ENCODE measurements at places on chromosomes 5 and 9.

DNA sequence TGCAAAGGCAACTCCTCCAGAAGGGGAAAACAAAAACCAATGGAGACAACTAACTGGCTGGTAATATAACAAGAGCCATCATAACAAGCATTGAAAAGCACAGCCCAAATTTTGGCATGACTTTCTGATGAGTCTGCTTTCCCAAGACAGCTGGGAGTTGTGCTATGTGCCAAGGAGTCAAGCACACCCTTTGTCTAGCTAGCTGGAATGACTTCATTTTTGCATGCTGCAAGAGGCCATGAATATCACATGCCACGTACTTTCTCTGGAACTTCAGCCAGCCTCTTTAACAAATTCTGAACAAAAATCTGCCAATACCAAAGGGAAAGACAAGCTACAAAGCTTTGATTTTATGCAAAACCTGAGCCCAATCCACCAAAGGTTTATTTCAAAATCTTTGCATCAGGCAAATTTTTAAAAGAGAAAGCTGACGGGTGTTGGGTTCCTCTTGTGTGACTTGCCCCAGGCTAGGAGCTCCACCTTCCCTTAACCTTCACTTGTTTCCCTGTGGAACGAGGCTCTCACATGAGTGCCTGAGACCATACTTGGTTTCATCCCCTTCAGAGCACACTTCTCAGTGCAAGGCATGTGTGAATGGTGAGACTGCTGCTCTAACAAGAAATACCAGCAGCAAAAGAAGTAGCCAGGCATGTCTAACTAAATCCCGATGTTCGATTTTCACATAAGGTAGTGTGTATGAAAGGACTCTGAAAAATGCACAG lies 47.3 kb downstream of the S1PR3 start:
- DNase-seq = no peak

DNA sequence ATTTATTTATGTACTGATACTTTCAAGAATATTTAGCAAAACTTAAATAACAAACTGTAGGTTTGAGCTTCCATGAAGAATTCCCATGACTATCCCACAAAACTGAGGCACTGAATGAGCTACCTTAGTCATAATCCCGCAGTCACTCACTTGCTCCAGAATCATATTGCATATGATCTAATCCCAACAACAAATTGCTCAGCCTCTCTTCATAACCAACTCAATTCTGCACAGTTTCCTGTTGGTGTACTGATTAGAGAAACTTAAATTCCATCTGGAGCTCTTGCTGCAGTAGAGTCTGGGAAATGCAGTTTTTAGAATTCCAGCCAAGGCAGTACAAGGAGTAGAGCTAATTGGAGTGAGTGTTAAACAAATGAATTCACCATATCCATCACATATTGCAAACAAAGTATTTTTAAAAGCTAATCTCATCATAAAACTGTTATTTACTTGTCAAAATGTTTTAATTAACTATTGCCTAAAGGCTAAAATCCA lies 35.7 kb upstream of the CDH18 start:
- no peak for DNase-seq

DNA sequence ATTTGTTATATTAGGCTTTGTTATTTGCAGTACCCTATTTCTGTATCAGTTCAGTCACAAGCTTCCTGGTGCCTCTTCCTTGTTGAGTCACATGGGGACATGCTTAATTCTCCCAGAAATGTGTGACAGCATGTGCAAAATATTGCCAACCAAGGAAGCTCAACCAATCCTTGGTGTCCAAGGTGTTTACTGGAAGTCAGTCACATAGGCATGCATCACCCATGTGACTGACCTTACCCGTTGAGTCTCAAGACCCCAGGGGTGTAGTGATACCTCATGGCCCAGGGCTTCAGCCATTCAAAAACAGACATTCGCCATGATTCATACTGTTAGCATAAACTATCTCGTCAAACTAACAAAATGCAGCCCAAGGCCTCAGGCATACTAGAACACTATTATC lies 9.3 kb upstream of the ANKDD1B start:
- no peak for DNase-seq

GRCh38 chr5:39405083-39405843 lies 19.5 kb downstream of the DAB2 start:
- no peak for DNase-seq

GRCh38 chr5:119032656-119033055 lies 38.2 kb upstream of the DMXL1 start:
- DNase-seq = peak; percentile 32

DNA sequence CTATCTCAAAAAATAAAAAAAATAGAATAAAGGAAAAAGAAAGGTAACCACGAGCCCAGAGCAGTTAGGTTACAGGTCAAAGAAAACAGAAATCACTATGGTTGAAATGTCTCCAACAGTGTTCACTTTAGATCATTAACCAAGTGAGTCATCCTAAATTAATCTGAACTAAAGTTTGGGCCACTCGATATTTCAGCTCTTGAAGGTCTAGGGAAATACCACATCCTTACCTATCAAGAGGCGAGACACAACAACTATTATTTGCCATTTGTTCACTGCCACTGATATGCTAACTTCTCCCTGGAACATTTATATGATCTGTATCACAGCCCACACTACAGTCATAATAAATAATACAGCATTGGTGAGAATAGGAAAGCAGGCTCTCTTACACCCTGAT lies 111.3 kb upstream of the NR5A1 start:
- DNase-seq = no peak

- DNase-seq = peak; percentile 24
Observed at GRCh38 chr5:68243681-68244080, 28.1 kb downstream of the PIK3R1 start.

DNA sequence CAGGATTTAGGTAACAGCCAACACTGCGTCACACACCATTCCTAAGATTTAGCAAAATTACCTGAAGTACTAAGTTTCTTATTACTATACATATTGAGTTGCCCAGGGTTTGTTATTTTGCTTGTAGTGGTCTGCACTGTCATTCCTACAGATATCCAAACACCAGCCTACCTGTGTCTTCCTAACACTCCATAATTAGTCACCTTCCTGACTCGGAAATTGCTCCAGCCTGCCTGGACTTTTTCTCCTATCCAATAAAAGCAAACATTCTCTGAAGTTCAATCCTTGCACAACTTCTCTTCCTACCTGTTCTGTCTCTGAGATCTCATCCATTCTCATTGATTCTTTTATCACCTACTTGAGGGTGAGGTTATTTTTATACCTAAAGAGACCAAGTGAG lies 243.9 kb downstream of the NR2F1-AS1 start:
- DNase-seq = no peak

- DNase-seq = no peak
Observed at GRCh38 chr9:134699343-134699740, 57.7 kb downstream of the COL5A1 start.

GRCh38 chr5:33363537-33363936 lies 77.2 kb upstream of the TARS1 start:
- DNase-seq = no peak

DNA sequence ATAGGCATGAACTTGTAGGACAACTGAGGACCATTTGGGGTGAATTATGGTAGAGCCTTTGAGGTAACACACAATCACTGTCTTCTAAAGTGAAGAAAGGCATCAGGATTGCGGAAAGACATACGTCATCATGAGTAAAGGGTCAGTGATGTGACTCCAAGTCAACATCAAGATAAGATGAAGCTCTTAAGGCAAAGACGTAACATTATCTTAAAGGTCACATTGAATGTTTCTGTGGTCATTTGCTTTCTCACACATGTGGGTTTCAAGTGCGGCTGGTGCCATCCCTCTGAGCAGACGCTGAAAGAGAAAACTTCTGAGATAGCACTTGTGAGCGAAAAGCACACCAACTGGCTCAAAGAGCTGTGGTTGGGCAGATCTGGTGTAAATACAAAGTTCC lies 63.3 kb upstream of the GRAMD2B start:
- DNase-seq = no peak

DNA sequence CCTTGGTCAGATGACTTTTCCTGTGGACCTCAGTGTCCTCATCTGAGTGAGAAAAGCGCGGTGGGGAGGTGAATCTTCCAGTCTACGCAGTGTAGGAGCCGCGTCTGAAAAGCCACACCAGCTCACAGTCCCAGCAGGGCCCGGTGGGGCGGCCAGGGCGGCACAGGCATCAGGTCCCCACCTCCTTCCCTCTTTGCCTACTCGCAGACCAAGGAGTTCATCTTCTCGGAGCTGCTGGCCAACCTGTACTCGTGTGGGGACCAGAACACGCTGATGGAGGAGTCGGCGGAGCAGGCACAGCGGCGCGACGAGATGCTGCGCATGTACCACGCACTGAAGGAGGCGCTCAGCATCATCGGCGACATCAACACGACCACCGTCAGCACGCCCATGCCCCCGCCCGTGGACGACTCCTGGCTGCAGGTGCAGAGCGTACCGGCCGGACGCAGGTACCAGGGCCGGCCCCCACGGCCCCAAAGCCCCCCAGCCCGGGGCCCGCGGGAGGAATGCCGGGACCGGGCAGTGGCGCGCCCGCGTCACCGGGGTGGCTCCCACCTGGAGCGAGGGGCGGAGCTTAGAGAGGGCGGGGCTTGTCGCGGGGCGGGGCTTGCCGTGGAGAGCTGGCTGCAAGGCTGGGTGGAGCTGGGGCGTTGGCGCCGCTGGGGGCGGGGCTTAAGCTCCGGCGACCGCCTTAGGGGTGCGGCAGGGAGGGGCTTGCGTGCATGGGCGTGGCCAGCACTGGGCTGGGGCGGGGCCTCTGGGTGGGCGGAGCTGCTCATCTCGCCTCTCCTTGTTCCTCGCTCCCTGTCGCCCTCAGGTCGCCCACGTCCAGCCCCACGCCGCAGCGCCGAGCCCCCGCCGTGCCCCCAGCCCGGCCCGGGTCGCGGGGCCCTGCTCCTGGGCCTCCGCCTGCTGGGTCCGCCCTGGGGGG lies 25.6 kb downstream of the GOLGA2 start:
- peak; percentile 95 for DNase-seq

- DNase-seq = no peak
Observed at GRCh38 chr5:172926796-172927195, 32.4 kb upstream of the RPL26L1 start.

- DNase-seq = peak; percentile 26
Observed at GRCh38 chr9:134606951-134607731, 34.5 kb upstream of the COL5A1 start.

GRCh38 chr5:160233215-160233614 lies 3.9 kb downstream of the FABP6 start:
- peak; percentile 73 for DNase-seq

DNA sequence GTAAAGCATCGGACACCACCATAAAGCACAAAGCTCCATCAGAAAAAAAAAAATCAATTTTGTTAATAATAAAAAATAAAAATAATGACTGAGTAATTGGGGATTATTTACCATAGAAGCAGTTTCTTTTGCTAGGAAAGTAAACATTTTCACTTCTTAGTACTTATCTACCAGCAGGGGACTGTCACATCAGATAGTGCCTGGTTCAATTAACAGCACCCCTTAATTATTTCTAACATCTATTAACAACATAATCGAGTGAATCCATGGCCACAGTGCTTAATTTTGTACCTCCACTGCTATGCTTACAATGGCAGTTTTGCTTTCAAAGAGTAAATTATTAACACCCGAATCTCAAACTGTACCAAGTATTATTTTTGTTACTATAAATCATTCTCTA lies 221.7 kb downstream of the SMARCA2 start:
- DNase-seq = no peak

GRCh38 chr9:35728041-35728971 lies 3.7 kb downstream of the TLN1 start:
- DNase-seq = peak; percentile 92

DNA sequence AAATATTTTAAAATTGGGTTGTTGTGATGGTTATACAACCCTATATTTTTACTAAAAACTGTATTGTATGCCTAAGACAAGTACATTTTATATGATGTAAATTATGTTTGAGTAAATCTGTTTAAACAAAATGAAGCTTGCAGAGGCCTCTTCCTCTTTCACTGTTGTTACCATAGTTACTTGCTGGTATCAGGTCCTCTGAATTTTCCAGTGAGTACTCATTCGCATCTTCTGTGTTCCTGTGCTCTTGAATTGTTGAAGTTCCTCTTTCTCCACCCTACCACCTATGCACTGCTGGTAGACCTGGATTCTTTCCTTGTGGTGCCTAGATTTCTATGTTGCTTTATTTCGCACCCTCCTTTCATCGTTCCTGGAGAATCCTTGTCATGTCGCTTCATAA lies 938.5 kb upstream of the ACO1 start:
- DNase-seq = peak; percentile 7

DNA sequence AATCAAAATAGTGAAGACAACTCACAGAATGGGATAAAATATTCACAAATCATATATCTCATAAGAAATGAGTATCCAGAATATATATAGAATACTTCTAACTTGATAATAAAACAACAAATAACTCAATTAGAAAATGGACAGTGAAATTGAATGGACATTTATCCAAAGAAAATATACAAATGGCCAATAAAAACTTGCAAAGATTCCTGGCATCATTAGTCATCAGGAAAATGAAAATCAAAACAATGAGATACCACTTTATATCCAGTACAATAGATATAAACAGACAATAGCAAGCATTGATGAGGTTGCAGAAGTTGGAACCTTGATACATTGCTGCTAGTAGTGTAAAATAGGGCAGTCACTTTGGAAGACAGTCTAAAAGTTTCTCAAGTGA lies 12.8 kb upstream of the TLR4 start:
- no peak for DNase-seq
